ENCODE measurements at places on chromosomes 1 and 21. TPM values are rescaled to one million over a fixed set of nuclear protein-coding genes. Genes with fewer than 3 reads are reported as not detected.

- DNase-seq: no peak
These were observed 477.1 kb upstream of the VAMP3 start for GRCh38 chr1:7293702-7294629.

DNA sequence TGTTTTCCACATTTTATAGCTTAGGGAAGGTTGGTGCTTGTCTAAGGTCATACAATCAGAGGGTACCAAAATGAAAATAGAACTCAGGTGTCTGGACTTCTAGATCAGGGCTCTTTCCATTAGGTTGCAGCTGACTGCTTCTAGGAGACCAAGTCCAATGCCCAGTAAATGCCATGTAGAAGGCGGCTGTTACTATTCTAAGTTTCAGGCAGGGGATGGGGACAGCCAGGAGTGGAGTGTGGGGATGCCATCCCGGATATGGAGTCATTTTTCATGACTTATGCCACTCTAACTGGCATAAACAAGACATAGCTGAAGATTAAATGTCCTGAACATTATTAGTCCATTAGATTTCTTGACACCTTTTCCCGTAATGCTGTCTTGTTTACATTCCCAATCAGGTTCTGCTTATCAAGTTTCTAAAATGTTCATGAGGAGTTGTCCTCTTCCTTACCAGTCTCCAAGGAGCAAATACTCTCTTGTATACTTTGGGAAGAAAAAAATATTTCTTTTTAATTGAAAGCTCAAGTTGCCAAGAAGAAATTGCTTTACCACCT is 31.5 kb downstream of the XCL1 start:
- no peak for DNase-seq

Gene OR6K3
- polyA plus RNA-seq: not detected

Gene LRRC53
- not detected for polyA plus RNA-seq

DNA sequence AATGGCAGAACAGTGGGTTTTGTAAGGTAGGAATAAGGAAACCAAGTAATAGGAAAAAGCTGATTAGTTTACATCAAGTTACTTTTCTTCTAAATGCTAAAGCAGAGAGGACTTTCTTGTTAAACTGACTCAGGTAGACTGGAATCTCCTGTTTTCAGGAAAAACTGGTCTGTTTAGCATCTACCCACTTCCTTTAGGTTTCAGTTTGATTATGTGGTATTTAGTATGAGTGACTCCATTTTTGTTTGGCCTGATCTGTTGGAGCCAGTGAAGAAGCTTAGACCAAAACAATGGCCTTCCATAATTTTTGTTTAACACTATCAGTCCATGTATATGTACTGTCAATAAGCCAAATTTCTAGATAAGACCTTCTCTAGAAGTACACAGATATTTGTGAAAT is 88.4 kb downstream of the EPB41 start:
- no peak for DNase-seq

- no peak for DNase-seq
These were observed 20.7 kb upstream of the AHCYL1 start for GRCh38 chr1:109963864-109964263.

DNA sequence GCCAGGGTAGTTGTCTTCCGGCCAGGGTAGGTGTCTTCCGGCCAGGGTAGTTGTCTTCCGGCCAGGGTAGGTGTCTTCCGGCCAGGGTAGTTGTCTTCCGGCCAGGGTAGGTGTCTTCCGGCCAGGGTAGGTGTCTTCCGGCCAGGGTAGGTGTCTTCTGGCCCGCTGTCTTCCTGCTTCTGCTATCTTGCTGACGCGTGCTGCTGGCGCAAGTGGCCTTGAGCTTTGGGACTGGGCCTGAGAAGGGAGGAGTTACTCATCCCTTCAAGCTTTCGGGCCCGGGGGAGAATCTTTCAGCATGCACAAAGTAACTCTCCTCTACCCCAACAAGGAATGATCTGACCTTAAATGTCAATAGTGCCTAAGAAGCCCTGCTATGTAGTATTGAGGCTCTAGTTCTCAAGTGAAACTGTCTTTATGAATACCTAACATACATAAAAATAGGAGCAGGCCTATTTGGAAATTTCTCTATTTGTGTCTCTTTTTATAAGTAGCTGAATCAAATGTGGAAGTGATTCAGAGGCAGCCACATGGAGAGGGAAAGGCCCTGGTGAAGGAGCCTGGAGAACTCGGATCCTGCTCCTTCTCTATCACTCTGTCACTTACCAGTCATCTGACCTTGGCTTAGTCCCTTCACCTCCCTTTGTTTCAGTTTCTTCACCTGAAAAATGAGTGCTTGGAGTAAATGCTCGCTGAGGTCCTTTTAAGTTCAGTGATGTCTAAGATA is 65.6 kb downstream of the RGL1 start:
- DNase-seq: no peak

- no peak for DNase-seq
These were observed 91.4 kb downstream of the AKT3 start for GRCh38 chr1:243758647-243759046.

DNA sequence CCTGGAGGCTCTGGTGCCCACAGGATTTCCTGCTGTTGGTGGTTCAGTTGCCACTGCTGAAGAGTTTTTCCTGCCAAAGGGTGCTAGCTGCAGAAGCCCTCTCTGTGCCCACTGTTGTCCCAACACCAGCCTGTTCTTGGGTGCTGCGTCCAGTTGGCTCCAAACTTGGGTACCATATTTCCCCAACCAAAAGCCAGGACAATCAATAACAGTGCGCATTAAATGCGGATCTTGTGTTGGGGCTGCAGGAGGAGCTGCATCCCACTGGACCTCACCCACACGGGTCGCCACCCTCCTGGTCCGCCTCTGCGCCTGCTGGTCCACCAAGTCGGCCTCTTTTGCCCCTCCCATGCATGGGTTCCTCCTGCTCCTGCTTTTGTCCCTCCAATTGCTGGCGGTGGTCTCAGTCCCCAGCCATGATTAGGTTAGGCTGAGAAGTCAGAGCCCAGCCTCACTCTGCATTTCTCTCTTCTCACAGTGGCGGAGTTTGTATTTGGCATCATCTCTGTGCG is 9.8 kb downstream of the ABCG1 start:
- no peak for DNase-seq

Measured in immature natural killer cell (primary cell).